ENCODE measurements at places on chromosomes 13 and 19.

GRCh38 chr13:105048677-105049076, 1486.8 kb downstream of the EFNB2 start:
- no peak for DNase-seq

DNA sequence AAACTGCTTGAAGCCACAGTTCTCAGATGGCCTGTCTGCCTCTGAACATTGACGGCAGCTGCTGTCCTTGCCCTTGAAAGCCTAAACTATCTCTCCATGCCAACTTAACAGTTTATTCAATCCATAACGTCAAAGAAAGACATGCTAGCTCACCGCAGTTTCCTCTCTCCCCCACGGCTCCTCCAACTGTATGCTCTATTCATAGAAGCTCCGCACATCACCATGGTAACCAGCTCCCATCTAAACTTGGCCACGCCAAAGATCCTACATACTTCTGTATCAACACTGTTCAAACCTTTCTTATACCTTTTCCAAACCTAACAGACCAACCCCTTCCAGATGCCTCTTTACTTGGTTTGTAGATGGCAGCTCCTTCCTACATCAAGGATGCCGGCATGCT, 48.6 kb downstream of the ZNF91 start:
- no peak for DNase-seq

GRCh38 chr13:63279136-63279535, 1863.5 kb upstream of the PCDH20 start:
- DNase-seq, result no peak

DNA sequence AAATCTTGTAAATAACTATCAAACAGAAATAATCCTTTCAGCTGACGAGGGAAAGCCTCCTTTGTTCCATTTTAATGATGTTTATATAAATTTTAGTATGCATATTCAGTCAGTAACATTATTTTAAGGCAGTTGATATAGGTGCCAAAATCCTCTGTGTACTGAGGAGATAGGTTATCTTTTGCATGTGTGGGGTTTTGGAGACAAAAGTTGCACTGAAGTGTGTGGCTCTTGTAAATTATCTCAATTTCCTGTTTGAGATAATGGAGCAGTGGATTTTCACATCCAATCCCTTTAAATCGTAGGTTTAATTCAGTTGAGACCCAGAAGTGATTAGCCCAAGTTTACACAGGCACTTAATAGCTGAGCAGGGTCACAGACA, 106.6 kb downstream of the RGCC start:
- DNase-seq, result no peak

DNA sequence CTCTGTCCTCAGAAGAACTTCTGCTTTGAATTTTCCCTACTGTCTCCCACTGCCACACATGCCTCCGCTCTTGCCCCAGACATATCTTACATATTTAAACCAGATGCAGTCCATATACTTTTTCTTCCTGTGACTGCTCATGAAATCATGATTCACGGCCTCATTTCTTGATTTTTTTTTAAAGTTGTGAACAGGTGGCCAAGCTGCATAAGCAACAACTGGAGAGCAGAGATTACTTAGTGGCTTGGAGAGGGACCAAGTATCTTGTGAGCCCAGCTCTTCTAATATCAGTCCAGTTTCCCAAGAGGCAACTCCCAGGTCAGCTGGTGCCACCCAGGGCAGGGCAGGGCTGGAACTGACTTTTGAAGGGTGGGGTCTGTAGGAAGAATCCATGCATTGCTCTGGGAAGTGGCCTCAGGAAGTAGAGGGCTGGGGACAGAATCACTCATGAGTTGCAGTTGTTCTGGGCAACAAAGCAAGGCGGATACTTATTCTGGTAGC, 152.4 kb downstream of the LMO7 start:
- no peak for DNase-seq

GRCh38 chr19:47310819-47311218, 1.2 kb downstream of the C5AR1 start:
- no peak for DNase-seq

- no peak for DNase-seq
Measured at GRCh38 chr19:18626906-18627305, 9.9 kb upstream of the KLHL26 start.

DNA sequence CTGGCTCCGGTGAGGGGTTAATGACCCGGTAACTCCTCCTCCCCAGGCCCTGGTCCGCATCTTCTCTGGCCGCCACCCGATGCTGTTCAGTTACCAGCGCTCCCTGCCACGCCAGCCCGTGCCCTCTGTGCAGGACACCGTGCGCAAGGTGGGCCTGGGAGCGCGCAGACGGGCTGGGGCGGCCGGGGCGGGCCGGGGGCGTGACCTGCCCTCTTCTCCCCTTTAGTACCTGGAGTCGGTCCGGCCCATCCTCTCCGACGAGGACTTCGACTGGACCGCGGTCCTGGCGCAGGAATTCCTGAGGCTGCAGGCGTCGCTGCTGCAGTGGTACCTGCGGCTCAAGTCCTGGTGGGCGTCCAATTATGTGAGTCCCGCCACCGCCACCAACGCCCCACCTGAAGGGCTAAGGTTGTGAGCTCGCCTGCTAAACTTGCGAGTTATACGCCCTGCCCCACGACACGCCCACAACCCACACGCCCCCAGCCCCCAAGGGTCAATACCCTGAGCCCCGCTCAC, 10.4 kb downstream of the CPT1C start:
- no peak for DNase-seq

DNA sequence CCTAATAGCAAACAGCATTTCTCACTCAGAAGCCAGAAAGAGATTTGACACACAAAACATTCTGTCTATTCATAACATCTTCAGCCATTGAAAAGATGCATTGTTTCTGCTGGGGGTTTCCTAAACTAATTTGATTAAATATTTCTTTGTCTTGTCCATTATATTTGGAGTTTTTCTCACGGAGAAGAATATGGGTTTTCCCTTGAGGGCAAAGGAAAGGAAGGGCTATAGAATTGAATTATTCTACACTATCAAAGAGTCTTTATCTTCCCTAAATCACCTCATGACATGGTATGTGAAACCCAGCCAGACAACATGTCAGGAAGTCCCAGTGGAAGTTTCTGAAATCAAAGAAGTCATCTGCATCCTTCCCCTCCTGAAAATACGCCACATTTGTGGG, 186.4 kb downstream of the SHISA2 start:
- no peak for DNase-seq

DNA sequence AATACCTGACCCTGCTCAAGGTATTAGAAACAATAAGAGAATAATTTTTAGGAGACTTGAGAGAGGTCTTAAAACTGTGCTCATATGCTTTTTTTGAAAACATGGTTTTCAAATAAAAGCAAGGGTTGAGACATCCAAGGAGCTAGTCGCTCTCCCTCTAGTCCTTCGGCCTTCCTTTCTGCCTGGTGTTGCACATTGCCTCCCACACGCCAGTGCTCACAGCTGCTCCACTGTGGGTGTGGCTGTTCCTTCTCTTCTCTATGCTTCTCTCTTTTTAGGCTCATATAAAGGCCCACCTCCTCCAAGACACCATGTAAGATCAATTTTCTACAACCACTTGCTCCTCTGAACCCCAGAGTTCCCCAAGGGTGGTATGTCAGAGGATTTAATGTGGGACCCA, 352.6 kb downstream of the ENOX1 start:
- no peak for DNase-seq

GRCh38 chr19:47573071-47574026, at the start of gene ZNF541:
TSS of gene ZNF541 (minus strand) at chr19:47573148. CDS start at chr19:47555856, 17,292 bp downstream.
- no peak for DNase-seq

GRCh38 chr19:21765151-21765550, 2.2 kb downstream of the ZNF100 start:
- no peak for DNase-seq

- no peak for DNase-seq
Measured at GRCh38 chr13:109096101-109096500, 466.7 kb downstream of the MYO16 start.

GRCh38 chr13:44007451-44007850, 127.7 kb downstream of the LACC1 start:
- no peak for DNase-seq

DNA sequence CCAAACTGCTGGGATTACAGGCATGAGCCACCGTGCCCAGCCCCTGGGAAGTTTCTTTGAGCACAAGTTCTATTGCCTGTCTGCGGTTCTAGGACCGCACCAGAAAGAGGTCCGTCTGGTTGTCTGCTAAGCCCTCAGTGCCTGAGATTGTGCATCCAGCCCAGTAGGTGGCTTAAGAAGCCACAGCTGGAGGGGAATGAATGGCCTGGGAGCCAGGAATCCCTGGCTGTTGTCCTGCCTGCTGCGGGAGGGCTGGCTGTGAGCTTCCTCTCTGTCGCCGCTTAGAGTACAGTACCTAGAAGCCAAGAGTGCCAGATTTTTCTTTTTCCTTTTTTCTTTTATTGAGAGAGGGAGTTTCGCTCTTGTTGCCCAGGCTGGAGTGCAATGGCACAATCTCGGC, 4.2 kb upstream of the TYK2 start:
- DNase-seq, result no peak

DNA sequence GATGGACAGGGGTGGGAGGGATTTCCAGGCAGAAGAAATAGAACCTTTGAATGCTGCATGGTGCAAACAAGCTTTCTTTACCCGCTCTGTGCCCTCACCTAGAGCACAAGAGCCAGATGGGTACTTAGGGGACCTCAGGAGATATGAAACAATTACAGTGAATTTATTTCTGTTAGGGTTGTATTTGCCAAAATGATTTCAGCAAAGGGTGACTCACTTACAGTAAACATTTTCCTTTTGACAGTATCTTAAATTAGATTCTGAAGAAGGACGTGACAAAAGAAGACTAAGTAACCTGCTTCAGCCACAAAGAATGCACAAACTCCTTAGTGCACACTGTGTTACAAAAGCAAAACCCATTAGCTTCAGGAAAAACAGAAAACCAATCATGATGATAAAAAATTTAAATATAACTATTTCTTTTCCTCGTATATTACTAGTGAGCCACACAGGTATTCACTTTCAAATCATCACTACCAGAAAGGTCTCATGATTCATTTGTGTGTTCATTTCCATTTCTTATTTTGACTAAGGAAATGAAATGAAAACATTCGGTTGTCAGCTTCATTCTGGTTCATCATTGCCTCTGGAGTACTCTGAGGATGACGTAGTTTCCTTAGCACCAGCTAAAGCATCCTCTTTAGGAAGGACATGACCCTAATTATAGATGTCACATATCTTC, 158.8 kb downstream of the NHLRC3 start:
- DNase-seq, result no peak

- peak; percentile 84 for DNase-seq
Measured at GRCh38 chr19:18340190-18340989, at the start of gene PGPEP1. TSS of gene PGPEP1 (plus strand) at chr19:18340598. CDS start at chr19:18340682, 84 bp downstream.

DNA sequence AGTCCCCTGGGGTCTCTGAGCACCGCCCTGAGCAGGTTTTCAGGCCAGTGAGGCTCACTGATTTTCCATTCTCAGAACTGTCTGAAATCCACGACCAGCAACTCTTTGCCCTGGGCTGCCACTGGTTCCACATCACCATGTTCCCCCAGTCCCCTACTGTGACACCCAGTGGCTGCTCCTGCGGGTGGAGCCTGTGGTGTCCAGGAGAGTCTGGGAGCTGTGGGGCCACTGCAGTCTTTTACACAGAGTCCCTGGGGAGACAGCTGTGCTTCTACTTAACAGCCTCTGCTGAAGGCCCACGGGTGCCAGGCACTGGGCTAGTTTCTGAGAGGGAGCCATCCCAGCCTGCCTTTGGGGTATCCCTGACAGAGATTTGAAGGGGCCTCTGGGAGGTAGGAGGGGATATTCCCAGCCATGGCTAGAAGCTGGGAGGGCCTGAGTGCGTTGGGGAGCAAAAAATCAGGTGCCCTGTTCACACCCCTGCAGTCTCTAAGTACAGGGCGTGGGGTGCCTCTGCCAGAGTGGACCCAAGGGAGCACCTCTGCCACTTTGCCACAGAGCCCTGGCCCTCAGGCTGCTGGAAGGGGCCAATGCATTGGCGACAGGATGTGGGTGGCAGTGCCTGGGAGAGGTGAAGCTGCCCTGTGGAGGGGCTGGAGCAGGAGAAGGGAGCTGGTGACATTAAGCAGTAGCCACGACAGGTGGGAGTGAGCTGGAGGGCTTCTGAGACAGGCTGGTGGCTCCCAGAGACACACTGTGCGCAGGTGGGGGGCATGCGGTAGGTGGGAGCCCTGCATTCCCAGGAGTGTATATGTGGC, 200.2 kb upstream of the ZNF536 start:
- no peak for DNase-seq

- no peak for DNase-seq
Measured at GRCh38 chr19:33366127-33366526, 7.4 kb upstream of the CEBPG start.

DNA sequence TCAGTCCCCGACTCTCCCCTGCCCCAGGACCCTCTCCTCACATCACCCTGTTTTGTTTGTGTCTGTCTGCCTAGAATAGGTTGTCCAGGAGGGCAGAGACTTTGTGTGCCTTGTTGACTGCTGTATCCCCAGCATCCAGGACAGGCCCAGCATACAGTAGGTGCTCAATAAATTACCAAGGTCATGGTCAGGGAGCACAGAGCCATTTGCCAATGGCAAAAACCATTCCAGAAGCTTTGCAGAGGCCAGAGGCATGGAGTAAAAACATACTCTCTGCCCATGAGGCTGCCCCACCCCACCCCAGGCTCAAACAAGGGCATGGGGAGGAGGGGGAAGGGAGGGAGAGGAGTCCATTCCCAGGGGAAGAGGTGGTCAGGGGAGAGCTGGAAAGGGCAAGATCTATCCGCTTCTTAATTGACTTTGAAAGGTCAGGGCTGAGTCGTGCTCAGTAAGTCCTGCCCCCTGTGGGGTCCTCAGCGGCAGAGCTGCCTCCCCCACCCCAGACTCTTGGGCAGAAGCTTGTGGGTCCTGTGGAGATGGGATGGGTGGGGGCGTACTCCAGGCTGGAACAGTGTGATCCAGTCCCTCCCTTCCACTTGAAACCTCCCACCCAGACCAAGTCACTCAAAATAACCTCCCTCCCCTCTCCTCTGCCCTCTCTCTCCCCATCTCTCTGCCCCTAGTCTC, 4.4 kb downstream of the GPR4 start:
- no peak for DNase-seq

GRCh38 chr19:5038631-5039271, 69.8 kb downstream of the KDM4B start:
- no peak for DNase-seq

- no peak for DNase-seq
Measured at GRCh38 chr13:85543144-85543543, 256.1 kb downstream of the SLITRK6 start.

GRCh38 chr13:22263185-22263584, 592.3 kb downstream of the FGF9 start:
- DNase-seq, result no peak

- DNase-seq, result no peak
Measured at GRCh38 chr19:1070931-1071791, 4.2 kb downstream of the ARHGAP45 start.
